Peyer's patch (tissue), 4 donors: ENCODE measurements at places on chromosomes 7 and 10.

DNA sequence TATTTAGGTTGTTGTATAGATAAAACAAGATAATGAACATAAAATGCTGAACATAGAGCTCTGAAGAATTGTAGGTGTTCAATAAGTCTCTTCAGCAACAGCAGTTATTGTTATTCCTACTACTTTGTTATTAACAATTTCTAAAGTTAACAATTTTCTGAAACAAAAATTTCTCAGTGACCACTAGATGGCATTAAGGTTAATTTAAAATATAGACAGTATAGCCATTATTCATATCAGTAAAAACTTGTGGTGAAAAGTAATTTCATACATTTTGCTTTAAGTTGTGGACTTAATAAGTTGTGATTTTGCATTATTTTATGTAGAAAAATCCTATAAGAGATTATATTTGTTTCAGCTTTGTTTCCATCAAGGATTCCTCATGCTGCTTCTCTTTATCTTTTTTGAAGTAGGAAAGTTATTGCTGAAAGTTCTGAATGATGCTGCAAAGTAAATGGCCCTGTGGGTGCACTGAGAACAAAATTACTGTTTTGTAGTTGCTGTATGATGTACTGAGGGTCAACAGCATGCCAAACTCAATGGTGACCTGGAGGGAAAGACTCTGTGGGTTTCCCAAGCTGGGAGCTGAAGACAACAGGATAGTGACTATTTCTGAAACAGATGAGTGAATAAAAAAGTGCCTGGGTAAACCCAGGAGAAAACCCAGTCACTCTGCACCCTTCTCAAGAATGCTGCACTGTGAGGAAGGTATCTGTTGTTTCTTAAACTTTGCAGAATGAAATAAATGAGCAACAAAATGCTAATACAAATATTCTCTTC lies 253.6 kb downstream of the KIF20B start:
- DNase-seq, result no peak

DNA sequence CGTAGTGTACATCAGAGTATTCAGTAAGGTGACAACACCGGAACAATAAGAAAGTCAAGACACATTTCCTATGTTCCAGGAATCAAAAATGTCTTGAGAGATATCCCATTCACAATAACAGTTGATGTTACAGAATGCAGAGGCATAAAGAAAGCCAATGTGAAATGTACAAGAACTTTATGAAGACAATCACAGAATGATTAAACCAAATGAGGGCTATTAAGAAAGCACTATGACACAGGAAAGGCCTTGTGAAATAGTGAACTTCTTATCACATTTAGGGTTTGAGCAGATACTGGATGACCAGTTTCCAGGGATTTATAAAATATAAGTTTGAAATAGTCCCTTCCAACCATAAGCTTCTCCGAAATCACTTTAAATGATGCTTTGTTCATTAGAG lies 52.7 kb downstream of the VWDE start:
- no peak for DNase-seq

GRCh38 chr10:86311906-86312305 lies 54.7 kb downstream of the GRID1 start:
- DNase-seq, result no peak

- no peak for DNase-seq
Measured at GRCh38 chr10:112261281-112261822, 21.8 kb upstream of the TECTB start.

- no peak for DNase-seq
Measured at GRCh38 chr10:132162021-132162531, 24.7 kb upstream of the DPYSL4 start.

GRCh38 chr7:151745706-151746105 lies 131.2 kb downstream of the PRKAG2 start:
- DNase-seq, result no peak

DNA sequence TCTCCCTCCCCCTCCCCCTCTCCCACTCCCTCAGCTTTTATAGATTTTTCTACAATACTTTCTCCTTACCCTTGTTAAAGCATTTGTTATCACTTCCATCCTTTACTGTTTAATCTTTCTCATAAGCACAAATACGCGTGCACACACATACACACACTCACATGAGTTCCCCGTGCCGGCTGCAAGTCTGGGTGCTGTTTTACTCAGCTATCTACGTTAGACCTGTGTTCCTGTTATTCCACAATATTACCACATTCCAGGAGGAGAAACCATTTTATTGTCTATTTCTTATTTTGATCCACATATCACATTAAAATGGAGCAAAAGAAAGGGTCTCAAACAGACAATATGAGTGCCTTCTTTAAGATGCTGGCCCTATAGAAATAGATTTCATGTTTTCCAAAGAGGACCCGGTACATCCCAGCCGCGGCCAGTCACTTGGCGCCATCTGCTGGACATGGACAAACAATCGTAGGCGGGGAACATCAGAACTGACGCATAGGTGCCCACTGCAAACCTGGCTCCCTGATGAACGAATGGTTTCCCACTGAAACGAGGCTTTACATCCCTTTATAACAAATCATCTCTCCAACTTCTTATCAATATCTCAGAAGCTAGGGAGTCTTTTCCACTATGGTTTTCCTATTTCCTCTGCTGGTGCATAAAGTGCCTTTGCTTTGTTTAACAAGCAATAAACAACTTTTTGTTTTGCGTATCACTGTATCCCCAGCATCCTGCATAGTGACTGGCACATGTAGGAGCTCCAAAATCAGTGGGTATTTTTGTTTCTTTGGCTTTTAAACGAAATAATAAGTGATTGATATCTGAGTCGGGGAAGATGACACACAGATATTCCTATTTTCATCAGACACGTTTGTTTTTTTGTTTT lies 25.2 kb upstream of the OPTN start:
- DNase-seq, result peak; percentile 77

DNA sequence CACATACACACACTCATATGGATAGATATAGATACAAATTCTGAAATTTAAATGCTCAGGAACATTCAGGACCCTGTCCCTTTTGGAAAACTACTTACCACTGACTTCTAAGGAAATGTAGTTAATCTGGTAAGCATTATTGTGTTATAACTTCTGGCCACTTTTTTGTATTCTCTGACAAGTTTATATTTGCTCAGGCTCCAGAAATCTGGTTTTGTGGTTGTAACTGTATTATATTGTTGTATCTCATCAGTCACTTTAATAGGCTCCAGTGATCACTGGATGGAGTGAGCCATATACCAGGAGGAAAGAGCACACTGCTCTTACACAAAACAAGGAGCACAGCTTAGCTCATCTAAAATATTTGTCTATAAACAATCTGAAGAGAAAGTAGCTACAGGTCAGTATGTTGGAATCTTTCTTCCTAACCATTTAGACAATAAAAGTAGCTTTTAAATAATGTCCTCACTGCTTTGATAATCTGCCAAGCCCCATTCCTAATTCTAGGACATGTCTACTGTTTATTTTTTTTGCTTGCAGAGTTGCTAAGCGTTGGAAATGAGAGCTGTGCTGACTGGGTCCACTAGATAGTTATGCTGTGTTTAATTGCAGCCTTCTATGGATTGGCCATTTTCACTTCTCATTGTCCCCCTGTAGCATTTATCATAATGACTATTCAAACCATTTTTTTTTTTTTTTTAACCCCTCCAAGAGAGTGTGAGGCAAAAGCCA lies 43.8 kb downstream of the SMNDC1 start:
- DNase-seq, result no peak

GRCh38 chr7:5701085-5701914 lies 80.2 kb downstream of the RNF216 start:
- no peak for DNase-seq

DNA sequence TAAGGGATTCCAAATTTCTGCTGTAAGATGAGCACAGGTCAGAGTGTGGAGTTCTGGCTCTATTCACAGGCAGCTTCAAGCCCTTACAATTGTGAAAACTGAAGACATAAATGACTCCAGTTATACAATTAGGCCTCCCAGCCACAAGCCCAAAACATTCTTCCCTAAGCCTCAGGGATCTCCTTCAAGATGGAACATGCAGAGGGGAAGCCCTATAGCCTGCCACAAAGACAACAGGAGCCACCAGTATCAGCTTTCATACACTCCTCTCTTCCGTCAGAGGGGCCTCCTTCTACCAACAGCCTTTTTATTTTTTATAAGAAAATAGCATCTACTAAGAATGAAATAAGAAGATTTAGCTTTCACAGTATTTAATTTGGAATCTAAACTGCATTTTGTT lies 46.5 kb downstream of the DLD start:
- no peak for DNase-seq

DNA sequence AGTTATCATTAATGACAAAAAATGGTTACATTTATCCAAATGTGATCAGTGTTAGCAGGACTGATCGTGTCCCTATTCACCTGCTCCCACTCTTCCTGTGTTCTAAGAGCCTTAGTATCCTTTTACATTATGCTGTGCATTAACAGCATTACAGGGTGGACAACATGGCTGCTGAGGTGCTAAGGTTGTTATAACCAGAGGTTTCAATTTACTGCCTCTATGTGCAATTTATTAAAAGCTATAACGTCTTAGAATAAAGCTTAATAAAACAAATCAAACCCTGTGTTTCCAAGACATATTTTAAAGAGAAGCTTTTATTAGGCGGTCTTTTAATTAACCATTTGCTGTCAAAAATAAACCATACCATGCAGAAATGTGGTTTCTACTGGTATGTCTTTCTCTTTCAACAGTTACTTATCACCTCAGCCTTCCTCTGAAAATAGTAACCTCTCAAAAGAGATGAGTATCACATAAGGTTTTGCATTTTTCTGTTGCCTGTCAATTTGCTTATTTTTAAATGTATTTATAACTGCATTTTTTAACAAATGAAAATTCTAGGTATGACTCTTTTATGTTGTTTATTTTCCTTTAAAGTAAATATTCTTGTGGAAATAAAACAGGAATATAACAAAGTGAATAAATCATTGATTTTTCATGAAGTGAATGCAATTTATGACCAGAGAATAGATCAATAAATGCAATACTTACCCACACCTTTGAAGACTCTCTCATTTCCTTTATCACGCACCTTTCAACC lies 849.8 kb upstream of the SORCS1 start:
- DNase-seq, result no peak

DNA sequence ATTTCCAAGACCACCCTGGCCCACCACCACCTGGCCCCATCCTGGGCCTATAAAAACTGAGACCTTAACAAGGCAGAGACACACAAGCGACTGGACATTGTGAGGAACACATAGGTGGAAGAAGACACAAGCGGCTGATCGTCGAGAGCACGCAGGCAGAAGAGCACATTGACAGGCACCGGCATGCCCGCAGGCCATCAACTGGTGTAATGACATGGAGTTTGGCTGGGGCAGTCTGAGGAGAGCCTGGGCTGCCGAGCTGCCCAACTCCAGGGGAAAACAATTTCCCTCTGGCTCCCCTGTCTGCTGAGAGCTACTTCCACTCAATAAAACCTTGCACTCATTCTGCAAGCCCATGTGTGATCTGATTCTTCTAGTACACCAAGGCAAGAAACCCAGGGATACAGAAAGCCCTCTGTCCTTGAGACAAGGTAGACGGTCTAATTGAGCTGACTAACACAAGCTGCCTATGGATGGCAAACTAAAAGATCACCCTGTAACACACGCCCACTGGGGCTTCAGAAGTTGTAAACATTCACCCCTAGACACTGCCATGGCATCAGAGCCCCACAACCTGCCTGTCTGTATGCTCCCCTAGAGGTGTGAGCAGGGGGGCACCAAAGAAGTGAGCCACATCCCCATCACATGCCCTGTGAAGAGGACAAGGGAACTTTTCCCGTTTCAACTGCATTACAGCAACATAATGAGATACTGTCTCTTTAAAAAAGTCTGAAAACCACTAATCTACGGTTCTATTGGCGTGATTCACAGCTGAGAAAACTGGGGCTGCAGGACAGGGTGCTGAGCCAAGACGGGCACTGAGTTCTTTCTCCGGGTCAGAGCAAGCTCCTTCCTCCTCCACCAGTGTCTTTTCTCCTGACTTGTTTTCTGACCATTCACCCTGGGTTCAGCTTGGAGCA lies 18.5 kb upstream of the TNS3 start:
- DNase-seq, result no peak

- DNase-seq, result no peak
Measured at GRCh38 chr10:33257439-33258080, 76.9 kb downstream of the NRP1 start.

GRCh38 chr7:18975276-18975675 lies 142.2 kb downstream of the TWIST1 start:
- DNase-seq, result no peak

DNA sequence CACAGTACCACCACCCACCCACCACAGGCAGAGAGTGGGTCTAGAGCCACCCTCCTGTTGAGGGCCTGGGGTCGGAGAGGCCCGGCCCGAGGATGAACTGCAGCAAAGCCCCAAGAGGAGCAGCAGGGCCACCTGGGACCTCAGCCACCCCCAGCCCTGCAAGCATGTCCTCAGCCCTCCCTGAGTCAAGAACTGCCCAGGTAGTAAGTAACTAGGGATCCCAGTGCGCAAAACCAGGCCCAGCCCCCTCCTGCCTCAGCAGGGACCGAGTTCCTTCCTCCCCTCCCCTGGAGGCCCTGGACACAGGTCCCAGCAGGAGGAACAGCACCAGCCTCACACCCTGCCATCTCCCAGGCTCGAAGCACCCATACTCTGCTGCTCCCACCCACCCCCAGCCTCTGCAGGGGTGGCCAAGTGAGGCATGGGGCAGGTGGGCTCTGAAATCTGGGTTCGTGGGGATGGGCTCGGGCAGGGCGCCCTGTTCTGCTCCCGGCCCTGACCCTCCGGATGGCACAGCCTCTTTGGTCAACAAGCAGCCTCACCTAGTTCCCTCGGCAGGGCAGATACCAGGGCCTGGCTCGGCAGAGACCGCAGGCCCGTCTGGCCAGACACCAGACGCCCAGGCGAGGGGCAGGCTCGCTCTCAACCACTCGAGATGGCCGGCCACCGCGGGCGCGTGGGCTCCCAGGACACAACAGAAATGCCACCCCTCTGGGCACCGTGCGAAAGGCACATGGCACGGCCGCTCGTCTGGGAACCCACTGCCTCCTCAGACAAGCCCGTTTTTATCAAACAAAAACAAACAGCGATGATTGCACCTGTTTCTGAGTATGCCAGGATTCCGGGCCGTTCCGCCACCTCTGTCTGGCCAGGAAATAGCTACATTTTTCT lies 15.2 kb downstream of the PDGFA start:
- no peak for DNase-seq
